NCI-H2107 (cell line): ENCODE measurements at places on chromosomes 3 and 15.

DNA sequence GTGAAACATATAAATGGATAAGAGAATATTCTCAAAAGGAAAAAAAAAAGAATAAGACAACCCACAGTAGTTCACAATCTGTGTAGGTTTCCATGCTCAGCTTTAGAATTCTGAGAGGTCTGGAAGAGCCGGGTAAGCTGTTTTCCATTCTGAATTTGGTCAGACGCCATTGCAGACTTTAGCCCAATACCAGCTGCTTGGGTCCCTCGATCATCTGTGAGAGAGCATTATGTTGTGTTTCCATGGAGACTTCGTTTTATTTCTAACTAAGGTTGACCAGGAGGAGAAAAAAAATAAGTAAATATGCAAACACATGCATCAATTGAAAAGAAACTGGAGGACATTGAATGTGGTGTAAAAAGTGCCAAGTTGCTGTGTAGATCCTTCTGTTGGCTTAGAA lies 25.5 kb downstream of the KCNAB1 start:
- DNase-seq, result no peak

DNA sequence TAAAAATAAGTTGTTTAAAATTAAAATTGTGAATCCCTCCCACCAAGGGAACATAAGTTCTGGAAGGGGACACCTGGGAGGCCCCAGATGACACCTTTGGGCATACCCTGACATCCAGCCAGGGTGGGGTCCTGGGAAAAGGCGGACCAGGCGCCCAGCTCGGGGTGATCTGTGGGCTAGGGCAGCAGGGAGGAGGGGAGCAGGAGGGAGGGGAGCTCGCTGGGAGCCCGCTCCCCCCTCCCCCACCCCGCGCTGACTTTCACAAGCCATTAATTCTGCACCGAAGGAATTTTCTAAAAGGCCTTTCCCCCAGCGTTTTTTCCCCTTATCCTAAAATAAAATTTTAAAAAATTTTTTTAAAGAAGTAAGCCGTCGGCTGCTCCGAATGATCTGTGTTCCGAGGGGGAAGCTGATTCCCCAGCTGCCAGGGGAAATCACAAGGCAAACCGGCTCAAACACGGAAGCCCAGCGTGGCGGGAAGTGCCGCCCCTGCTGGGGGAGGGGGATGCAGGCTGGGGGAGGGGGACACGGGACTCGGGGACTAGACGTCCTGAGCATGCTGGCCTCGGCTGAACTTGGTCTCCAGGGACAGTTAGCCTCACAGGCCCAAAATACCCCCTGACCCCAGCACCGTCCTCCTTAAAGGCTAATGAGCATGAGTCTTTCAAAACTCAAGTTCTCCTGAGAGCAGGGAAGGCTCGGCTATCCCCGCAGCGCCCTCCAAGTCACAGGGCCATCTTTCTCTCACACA lies 13.9 kb downstream of the PLXND1 start:
- DNase-seq, result no peak

DNA sequence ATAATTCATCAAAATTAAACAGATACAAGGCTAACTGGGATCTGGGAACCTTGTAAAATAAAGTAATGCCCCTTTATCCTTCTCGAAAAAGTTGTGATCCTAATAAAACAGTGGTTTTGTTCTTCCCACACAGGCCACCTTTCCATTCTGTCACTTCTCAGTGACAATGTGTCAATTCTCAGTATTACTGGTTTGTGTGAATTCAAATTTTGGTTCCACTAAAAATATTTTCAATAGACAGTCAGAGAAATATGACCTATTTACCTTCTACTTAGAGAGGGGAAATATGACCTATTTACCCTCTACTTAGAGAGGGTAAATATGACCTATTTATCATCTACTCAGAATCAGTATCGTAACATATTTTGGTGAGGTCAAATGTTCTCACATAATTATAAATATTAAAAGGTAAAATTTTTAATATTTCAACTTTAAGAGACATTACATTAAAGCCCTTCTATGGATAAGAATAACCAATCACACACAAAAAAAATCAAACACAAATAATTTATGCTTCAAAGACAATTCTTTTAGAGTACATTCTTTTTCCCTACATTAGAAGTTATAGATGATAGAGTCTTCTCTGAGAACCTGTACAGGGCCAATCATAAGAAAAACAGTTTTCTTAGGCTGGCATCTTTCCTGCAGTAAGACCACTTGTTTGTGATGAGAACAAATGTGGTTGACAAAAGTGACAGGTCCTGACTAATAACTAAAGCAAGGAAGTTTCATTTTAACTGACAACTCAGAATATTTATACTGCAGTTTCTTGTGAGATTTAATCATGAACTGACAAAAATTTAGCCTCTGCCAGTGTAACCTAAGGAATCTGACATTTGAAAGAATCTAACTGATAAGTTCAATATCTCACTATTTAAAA lies 323.3 kb downstream of the DIPK2A start:
- DNase-seq, result no peak

- DNase-seq, result no peak
Observed at GRCh38 chr15:73142802-73143762, 90.8 kb downstream of the NEO1 start.

DNA sequence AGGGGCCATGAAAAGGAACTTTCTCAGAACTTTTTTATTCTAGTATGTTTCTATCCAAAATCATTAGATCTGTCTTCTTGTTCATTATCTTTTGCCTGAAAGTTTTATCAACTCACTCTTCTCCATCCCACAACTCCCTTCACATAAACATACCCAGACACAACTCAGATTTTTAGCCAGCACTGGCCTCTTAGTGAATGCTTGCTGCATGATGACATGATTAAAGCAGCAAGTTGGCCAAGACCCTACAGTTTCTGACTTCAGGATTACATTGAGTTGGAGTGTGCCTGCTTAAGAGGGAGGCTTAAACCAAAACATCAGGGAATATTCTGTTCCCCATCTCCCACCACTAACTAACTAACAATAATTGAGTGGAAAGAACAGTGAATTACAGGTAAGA lies 38.1 kb downstream of the PLSCR2 start:
- DNase-seq, result no peak

GRCh38 chr3:53616971-53617892 lies 122.8 kb downstream of the CACNA1D start:
- DNase-seq, result no peak

DNA sequence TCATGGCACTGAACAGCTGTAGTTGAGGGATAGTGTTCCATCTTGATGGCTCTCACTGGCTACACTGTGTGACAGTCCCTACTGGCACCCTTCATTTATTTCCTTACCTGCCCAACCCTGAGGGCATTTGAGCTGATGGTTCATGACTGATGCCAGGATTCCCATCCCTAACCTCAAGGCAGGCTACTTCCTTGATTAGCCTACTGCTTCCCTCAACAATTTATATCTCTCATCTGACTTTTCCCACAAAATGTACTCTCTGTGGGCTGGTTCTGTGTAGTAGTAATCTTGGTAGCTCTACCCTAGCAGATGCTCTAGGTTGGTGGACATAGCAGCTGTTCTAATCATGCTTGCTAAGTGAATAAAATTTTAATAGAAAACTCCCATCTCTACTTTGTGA lies 106.0 kb downstream of the THRB start:
- no peak for DNase-seq

DNA sequence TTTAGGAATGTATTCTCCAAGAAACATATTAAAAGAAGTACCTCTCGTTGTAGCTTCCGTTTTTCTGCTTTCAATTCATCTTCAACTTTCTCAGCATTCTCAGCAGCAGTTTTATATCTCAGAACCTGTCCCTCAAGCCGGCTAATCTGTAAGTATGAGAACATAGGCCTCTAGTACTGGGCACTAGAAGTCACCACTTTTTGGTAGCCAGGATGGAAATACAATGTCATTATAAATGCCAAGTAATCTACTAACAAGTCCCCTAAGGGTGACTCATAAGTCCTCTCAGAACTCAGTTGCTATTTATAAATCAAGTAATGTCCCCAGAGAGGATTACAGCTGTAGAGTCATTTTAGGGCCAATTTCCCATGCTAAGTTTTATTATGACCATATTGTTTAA lies 61.1 kb downstream of the MLH1 start:
- no peak for DNase-seq

- no peak for DNase-seq
Observed at GRCh38 chr3:129827765-129828164, 65.7 kb downstream of the TMCC1 start.

- no peak for DNase-seq
Observed at GRCh38 chr15:52716536-52716935, 37.3 kb upstream of the ATOSA start.

DNA sequence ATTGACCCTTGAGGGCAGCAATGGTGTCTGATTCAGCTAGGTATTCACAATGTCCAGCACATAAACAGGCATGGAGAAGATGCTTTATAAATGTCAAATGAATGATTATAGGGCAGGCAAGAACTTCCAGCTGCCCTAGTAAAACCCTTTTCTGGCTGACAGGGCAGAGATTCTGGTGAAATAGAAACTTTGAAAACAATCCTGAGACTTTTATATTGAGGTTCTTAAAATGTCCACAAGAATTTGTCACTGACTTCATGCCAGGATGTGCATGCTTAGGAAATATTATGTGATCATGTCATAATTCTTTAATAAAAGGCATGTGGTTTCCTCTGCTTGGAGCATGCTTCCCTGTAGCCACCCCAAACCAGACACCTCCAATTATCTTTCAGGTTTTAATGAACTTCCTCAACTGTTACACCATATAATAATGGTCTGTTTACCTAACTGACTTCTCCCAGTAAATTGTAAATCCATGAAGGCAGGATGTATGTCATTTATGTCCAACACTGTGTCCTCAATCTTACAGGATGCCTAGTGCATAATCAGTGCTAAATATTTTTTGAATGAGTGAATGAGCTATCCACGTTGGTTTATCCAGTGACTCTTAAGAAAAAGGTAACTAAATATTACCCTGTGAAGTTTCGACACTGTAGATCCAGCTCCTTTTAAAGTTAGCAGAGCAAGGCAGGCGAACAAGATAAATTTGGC lies 43.4 kb upstream of the CLRN1 start:
- DNase-seq, result no peak

DNA sequence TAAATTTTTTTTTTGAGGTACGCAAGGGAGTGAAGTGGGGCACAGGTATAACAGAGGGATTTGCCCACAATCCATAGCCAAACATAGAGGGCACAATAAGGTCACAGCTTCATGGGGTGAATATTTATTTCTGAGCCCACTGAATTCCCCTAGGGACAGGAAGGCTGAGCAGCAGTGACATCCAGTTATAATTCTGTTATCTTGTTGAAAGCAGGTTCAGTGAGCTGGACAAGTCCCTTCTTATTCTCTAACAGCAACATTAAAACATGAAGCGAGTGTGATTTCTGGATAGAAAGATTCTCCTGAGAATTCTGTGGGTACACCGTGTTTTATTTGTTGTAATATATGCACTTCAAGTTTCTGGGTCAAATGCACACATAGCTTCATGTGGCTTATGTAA lies 538.2 kb downstream of the NAALADL2 start:
- no peak for DNase-seq

DNA sequence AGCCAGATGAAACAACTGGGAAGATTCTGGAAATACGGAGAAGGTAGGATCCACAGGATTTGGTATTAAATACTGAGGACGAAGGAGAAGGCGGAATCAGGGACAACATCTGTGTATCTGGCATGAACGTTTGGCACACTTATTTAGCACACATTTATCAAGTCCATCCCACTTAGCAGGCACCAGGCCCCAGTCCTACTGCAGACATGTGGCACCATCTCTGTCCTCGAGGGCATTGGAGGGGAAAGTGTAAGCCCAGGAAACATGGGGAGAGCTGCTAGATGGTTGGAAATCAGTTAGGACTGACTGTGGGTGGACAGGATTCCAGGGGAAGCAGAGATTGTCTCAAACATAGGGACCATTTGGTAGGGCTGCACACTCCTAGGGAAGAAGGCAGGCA lies 29.0 kb upstream of the LCTL start:
- no peak for DNase-seq
